Epithelial cell of alveolus of lung (primary cell): ENCODE measurements at places on chromosomes 1 and 21. TPM values are rescaled to one million over a fixed set of nuclear protein-coding genes. Genes with fewer than 3 reads are reported as not detected.

ACTL8 gene
- 0.08 TPM in 1 of 2 replicates, not detected in the other for total RNA-seq

TXNIP gene
- 61.0 and 776 TPM in 2 replicates for total RNA-seq

CCDC27 gene
- not detected in 2 replicates for total RNA-seq

SLC39A1 gene
- 115 and 153 TPM in 2 replicates for total RNA-seq

DPYD gene
- total RNA-seq: 11.6 and 44.4 TPM in 2 replicates

TMEM63A gene
- 10.0 and 25.4 TPM in 2 replicates for total RNA-seq

SZRD1 gene
- total RNA-seq: 71.1 and 76.2 TPM in 2 replicates

LRRC3 gene
- 0.64 and 1.0 TPM in 2 replicates for total RNA-seq

PIGR gene
- total RNA-seq: not detected in 2 replicates

HNRNPR gene
- total RNA-seq: 64.9 and 82.0 TPM in 2 replicates

DMBX1 gene
- total RNA-seq: not detected in 2 replicates

SV2A gene
- total RNA-seq: 19.3 and 26.8 TPM in 2 replicates

LRRC42 gene
- total RNA-seq: 33.5 and 33.9 TPM in 2 replicates

VPS26C gene
- total RNA-seq: 42.9 and 58.9 TPM in 2 replicates

TMEM200B gene
- 21.1 and 28.7 TPM in 2 replicates for total RNA-seq

OR2L8 gene
- total RNA-seq: not detected in 2 replicates

PHF13 gene
- total RNA-seq: 12.4 and 19.4 TPM in 2 replicates

DIO1 gene
- not detected in 2 replicates for total RNA-seq

PCSK9 gene
- 1.8 and 40.5 TPM in 2 replicates for total RNA-seq

C8B gene
- total RNA-seq: not detected in 2 replicates

INSRR gene
- total RNA-seq: not detected in 2 replicates

SH2D2A gene
- total RNA-seq: 0.32 and 2.1 TPM in 2 replicates

SPRR2F gene
- not detected in 2 replicates for total RNA-seq

LMOD1 gene
- total RNA-seq: 0.56 and 1.0 TPM in 2 replicates

SPATA45 gene
- total RNA-seq: not detected in 2 replicates

EFNA3 gene
- total RNA-seq: 1.7 and 1.9 TPM in 2 replicates

KRTAP7-1 gene
- not detected in 2 replicates for total RNA-seq

HTR6 gene
- total RNA-seq: not detected in 2 replicates

OPTC gene
- total RNA-seq: not detected in 2 replicates

CA6 gene
- not detected in 2 replicates for total RNA-seq

TRABD2B gene
- total RNA-seq: under 0.01 TPM in 1 of 2 replicates, not detected in the other

FNDC5 gene
- total RNA-seq: 0.13 and 0.24 TPM in 2 replicates

KCNC4 gene
- total RNA-seq: 0.88 and 1.0 TPM in 2 replicates

SAMD13 gene
- 1.9 and 3.8 TPM in 2 replicates for total RNA-seq

PCNX2 gene
- 10.9 and 16.9 TPM in 2 replicates for total RNA-seq

PTPN7 gene
- not detected in 2 replicates for total RNA-seq

OR10J1 gene
- not detected in 2 replicates for total RNA-seq

PSRC1 gene
- 16.8 and 31.3 TPM in 2 replicates for total RNA-seq

KMO gene
- total RNA-seq: not detected in 2 replicates

CYP4A11 gene
- not detected in 2 replicates for total RNA-seq

CLDN14 gene
- total RNA-seq: 0.39 TPM in 1 of 2 replicates, not detected in the other

SMIM34 gene
- 0.13 TPM in 1 of 2 replicates, not detected in the other for total RNA-seq
